ENCODE measurements at places on chromosomes 7 and 10.

- no peak for DNase-seq
Observed at GRCh38 chr7:52648872-52649271, 386.6 kb upstream of the POM121L12 start.

- no peak for DNase-seq
Observed at GRCh38 chr7:30881448-30881847, 30.2 kb upstream of the AQP1 start.

DNA sequence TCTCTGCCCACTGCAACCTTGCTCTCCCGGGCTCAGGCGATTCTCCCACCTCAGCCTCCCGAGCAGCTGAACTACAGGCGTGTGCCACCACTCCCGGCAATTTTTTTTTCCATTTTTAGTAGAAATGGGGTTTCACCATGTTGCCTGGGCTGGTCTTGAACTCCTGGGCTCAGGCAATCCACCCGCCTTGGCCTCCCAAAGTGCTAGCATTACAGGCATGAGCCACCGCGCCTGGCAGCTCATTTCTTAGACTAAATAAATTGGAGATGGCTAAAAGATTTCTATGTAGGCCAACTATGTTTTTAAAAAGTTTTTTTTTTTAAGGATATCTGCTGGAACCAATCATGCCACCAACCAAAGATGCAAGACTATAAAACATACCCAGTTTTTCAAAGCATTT, 67.8 kb downstream of the TRUB1 start:
- DNase-seq: no peak

DNA sequence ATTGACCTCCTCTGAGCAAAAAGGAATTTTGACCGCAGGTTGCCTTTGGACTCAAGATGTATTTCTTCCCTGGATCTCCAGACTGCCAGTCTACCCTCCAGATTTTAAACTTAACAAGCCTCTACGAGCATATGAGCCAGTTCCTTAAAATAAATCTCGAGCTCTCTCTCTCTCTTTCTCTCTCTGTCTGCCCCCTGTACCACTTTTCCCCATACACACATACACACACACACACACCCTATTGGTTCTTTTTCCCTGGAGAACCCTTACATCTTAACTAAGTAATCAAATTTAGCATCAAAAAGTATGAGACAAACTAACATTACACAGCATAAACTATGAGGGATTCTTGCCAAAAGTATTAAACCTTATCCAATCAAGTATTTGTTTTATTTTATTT, 11.4 kb downstream of the BCAP29 start:
- DNase-seq: no peak

GRCh38 chr7:130893441-130893894, 159.5 kb upstream of the KLF14 start:
- no peak for DNase-seq

DNA sequence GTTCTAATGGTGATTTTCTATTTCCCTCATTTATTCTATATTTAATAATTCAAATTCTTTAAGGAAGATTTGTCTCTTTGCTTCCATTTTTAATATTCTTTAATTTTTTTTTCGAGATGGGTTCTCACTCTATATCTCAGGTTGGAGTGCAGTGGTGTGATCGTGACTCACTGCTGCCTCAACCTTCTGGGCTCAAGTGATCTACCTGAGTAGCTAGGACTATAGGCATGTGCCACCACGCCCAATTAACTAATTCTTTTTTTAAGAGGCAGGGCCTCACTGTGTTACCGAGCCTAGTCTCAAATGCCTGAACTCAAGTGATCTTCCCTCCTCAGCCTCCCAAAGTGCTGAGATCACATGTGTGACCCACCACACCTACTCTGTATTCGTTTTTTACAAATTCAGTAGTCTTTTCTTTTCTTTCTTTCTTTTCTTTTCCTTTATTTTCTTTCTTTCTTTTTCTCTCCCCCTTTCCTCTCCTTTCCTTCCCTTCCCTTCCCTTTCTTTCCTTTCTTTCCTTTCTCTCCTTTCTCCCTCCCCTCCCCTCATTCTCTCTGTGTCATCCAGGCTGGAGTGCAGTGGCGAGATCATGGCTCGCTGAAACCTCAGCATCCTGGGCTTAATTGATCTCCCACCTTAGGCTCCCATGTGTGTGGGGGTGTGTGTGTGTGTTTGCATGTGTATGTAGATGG, 323.1 kb downstream of the ADK start:
- DNase-seq: no peak

DNA sequence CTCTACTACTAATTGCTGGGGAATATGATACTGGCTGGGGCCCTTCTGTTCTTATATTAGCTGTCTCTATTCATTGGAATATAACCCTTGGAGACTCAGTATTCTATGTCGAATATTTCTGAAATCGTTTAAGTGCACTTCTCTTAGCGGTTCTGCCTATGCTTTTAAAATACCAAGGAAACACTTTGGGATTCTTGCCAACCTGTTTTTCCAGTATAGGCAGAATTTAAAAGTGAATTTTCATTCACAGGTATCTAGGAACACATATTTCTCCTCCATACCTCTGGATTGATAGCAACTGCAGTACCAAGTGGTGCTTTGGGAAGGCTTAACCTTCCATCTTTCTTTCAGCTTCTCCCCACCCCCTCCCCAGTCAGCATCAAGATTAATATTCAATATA, 370.3 kb upstream of the LRRN3 start:
- no peak for DNase-seq

GRCh38 chr10:79292891-79293746, 54.1 kb upstream of the PPIF start:
- DNase-seq: no peak

GRCh38 chr10:87038786-87039185, 18.7 kb downstream of the FAM25A start:
- DNase-seq: no peak
